ENCODE measurements at places on chromosomes 7 and 10. TPM values are rescaled to one million over a fixed set of nuclear protein-coding genes. Genes with fewer than 3 reads are reported as not detected.

Gene GIMAP4
- 22.1 TPM for total RNA-seq

Gene CLDN3
- 330 TPM for total RNA-seq

Gene CTAGE8
- total RNA-seq, result 11.9 TPM

Gene HOXA5
- 4.0 TPM for total RNA-seq

Gene SAMD9L
- total RNA-seq, result 13.0 TPM

Gene GPR26
- not detected for total RNA-seq

Gene C10orf71
- not detected for total RNA-seq

Gene SH2D4B
- not detected for total RNA-seq

Gene WNT2
- total RNA-seq, result not detected

Gene GIMAP5
- total RNA-seq, result 26.5 TPM

Gene OPN1SW
- total RNA-seq, result not detected
